ENCODE measurements at places on chromosomes 5 and 9.

- DNase-seq = no peak
Measured at GRCh38 chr5:95163079-95163478, 121.8 kb downstream of the MCTP1 start.

DNA sequence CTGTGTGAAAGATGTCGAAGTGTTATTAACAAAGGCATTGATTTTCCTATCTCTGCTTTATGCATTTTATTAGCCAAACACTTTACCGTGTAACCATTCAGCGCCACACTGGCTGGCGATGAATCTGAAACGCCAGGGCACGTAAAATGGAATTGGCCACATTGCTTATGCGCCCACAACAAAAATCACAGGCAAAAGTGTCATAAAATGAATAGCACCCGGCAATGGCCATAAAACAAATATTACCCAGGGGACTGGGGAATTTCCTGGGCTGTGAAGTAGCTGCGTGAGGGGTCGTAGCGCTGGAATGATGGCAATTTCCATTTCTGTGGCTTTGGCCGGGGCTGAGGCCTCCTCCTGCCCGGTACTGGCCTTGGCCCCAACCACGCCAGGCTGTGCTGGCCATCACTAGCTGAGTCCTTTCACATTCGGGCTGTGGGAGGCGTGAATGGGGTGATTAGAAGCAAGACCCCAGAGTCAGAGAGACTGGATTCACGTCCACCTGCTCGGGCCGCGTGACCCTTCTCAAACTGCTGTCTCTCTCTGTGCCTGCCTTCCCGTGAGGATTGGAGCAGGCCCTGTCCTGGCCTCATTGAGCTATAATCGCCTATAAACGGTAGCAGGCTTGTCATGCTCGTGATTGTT is 254.5 kb downstream of the PBX3 start:
- DNase-seq = no peak

DNA sequence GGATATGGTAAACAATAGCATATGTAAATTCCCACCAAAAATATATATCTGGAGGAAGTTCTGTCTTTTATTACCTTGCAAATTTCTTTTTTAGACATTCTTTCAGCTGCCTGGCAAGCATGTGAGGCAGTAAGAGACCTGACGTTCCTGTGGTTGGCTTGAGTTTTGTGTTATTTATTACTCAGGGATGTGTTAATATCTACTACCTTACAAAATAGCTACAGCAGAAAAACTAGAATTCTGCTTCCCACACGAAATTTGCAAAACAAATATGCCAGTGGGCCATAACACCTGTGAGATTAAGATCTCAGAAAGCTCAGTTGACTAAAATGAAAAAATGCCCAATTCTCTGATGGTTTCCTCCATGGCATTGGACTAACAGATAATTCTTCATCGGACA is 274.2 kb downstream of the TMEM167A start:
- no peak for DNase-seq

GRCh38 chr9:82894548-82894947 is 168.4 kb downstream of the RASEF start:
- no peak for DNase-seq

GRCh38 chr9:34158362-34158869 is 20.4 kb upstream of the UBAP1 start:
- no peak for DNase-seq

DNA sequence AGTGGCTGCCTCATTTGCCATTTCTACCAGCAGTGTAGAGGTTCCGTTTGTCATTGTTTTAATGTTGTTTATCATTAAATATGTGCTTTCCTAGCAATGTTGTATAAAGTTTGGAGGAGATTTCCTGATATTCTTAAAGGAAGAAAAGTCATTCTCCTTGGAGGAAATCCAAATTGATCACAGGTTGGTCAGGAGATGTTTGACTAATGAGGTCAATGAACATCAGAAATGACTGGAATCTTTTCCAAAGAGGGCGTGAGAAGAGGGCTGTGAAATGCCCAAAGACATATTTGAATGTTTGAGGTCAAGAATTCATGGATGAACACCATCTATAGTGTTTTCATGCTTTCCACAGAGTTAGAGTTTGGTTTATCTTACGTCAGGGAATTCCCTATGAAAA is 471.3 kb downstream of the MAT2B start:
- DNase-seq = no peak

All from AG09319 (cell line).